ENCODE measurements at places on chromosomes 12 and 14. TPM values are rescaled to one million over a fixed set of nuclear protein-coding genes. Genes with fewer than 3 reads are reported as not detected.

The TEX52 gene
- total RNA-seq, result not detected

The NOPCHAP1 gene
- total RNA-seq, result 8.4 TPM

The SMCO3 gene
- total RNA-seq, result not detected

The TMEM179 gene
- not detected for total RNA-seq

The CACNA1C gene
- total RNA-seq, result 1.4 TPM

The SPTLC2 gene
- total RNA-seq, result 18.9 TPM

The PLCZ1 gene
- total RNA-seq, result not detected

The PLEKHD1 gene
- total RNA-seq, result 3.5 TPM
